Fibroblast of villous mesenchyme (primary cell): ENCODE measurements at places on chromosomes 7 and 10. TPM values are rescaled to one million over a fixed set of nuclear protein-coding genes. Genes with fewer than 3 reads are reported as not detected.

Gene IFIT2
- total RNA-seq, result 10.3 and 22.9 TPM in 2 replicates

Gene ADAM22
- 0.64 and 1.3 TPM in 2 replicates for total RNA-seq

Gene ADCYAP1R1
- total RNA-seq, result under 0.01 TPM in 1 of 2 replicates, not detected in the other

Gene PTPRN2
- under 0.01 TPM in 1 of 2 replicates, not detected in the other for total RNA-seq

Gene CCL26
- total RNA-seq, result 0.64 and 0.86 TPM in 2 replicates

Gene AGFG2
- 7.7 and 19.0 TPM in 2 replicates for total RNA-seq

Gene LIPN
- total RNA-seq, result not detected in 2 replicates

Gene TUBAL3
- not detected in 2 replicates for total RNA-seq
